Stimulated activated CD4-positive, alpha-beta T cell treated with anti-CD3 and anti-CD28 coated beads, Interleukin-15, amount 100 ng/mL, for 48 hours (primary cell): ENCODE measurements at places on chromosomes 1 and 21.

- no peak for DNase-seq
Measured at GRCh38 chr1:193187114-193187513, 701 bp upstream of the B3GALT2 start.

DNA sequence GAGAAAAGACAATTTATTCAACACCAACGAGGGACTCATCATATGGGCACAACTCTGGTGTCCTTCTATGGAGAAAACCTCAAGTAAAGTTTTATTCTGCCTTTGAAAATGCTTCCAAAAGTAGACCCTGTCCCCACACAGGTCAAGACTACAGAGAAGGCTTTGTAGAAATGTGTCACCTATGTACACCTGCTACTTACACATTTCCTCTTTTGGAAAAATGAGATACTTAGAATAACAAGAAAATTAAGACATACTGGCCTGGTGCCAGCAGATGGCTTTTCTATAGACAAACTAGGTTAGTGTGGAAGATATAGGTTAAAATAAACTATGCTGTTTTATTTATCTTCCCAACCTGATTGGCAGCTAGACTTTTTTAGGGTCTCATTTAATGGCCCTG lies 13.6 kb downstream of the POGK start:
- no peak for DNase-seq

DNA sequence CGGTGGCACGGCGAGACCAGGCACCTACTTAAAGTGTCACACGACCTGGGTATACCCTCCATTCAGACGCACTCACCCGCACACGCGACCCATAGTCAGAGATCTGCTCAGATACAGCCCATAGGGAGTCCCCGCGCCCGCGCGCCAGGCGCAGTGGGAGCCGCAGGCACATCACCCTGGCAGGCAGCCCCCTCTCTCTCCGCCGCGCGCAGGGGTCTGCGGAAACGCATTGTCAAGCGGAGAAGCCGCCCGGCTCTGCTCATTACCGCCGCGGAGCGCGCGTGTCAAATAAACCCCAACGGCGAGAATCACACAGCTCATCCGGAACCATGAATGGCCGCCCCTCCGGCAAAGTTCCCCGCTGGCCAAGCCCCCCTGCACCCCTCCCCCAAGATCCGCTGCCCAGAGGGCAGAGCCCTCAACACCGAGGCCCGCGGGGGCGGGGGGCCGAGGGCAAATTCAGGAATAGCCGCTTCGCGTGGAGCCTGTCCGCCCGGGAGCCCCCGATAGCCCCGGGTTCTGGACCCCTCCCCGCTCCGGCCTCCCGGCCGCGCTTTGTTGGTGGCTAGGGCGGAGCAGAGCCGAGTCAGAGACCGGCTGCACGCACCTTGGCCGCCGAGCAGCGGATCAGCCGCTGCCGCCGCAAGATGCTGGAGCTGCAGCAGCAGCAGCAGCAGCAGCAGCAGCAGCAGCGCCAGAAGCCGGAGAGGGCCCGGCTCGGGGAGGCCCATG lies 522 bp downstream of the LRP8 start:
- DNase-seq = peak; percentile 40

DNA sequence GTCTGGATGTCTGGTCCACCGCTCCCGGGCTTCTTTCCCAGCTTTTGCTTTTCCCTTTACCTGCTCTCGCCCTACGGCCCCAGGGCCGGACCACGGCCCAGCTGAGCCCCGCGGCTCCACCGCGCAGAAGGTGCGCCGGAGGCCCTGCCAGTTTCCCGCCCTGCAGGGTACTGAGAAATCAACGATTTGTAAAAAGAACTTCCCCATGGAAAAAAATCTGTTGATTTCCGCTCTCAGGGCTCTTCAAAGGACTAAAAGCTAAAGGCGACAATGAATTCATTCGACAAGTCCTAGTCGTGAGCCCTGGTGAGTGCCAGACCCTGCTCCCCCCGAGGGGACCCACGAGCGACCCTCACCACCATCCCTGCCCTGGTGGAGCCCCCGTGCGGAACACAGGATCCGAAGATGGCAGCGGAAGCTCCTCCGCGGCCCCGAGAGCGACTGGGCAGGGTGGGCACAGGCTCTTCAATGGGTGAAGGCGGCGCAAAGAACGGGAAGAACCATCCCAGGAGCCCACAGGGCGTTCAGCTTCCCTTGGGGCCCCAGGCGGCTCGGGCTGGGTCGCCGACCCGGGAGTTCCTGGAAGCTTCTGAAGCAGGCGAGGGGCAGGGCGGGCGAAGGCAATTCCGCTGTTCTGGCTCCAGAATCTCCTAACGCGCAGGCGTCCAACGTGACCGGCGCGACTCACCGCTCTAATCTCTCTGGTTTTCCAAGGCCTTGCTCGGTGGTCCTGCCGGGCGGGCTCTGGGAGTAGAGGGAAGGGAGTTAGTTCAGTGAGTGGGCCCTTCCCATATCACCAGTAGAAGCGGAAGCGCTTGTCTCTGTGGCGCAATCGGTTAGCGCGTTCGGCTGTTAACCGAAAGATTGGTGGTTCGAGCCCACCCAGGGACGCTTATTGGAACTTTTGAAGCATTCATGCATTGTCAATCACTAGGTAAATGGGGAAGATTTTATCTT lies 6.6 kb upstream of the RNU1-2 start:
- DNase-seq = no peak

GRCh38 chr1:23188434-23188884 lies 19.8 kb upstream of the LUZP1 start:
- DNase-seq = no peak

DNA sequence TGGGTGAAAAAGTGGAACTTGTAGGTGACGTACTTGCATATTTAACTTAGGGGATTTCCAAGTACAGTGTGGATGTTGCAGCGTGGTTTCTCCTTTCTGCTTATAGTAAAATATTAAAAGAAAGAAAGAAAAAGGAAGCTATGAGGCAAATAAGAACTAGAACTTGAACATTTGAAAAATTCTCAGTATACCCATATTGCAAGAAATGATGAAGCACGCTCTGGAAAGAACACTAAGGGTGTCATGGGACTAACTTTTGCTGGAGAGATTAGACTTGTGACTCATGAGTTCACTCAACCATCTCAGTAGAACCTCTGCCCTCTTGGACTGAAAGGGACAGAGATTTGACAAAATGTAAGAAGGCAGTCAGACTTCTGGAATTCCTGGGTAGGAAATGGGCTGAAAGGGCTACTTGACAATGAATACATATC lies 704.5 kb upstream of the ADGRL4 start:
- DNase-seq = no peak
